Astrocyte of the hippocampus (primary cell): ENCODE measurements at places on chromosomes 5 and 9.

- DNase-seq: no peak
These were observed 29.3 kb upstream of the GNA14 start for GRCh38 chr9:77677397-77677796.

DNA sequence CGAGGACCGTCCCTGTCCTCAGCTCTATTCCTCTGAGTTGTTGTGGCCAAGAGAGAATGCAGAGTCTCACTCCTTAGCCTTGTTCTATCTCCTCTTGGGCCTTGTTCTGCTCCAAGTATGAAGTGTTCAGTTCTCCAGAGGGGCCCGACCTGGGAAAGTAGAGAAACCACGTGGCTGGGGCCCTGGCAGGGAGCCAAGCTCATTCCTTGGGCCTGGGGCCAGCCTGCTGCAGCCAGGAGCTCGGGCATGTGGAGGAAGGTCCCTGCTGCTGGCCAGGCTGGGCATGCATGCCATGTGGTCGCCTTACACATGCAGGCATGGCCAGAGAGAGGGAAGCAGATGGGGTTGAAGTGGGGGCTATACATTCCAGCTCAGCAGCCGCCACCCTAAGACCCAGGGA, 60.7 kb downstream of the COL27A1 start:
- DNase-seq: peak; percentile 92

GRCh38 chr9:13967011-13967410, 346.9 kb downstream of the NFIB start:
- peak; percentile 64 for DNase-seq

DNA sequence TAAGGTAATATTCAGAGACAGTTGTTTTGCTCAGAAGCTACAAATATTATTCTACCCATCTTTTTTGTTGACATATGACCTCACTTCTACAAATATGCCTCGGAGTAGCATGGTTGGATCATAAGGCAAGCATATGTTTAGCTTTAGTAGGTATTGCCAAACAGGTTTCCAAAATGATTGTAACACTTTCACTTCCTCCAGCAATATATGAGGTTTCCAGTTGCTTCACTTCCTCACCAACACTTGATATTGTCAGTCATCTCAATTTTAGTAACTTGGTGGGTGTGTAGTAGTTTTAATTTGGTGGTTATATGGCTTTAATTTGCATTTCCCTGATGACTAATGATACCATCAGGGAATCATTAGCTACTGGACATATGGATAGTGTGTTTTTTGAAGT, 46.7 kb downstream of the TNFSF8 start:
- DNase-seq: no peak

- DNase-seq: no peak
These were observed 98.6 kb upstream of the PIK3R1 start for GRCh38 chr5:68116868-68117411.

DNA sequence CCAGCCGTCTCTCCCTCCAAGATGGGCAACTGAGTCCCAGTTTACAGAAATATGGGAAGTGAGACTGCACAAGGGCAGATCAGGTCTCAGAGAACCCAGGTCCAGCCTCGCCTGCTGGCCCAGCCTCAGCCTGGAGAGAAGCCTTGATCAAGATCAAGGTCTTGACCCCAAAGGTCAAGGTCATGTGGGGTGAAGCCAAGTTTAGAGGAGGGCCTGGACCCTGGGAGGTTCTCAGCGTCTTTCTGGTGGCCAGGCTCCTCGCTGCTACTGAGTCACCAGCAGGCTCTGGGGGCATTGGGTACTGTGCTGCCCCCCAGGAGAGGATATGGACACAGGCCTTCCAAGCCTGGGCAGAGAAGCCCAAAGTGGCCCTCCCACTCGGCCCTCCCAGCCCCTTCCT, 8.8 kb downstream of the IPPK start:
- no peak for DNase-seq

- no peak for DNase-seq
These were observed 87.6 kb downstream of the COL23A1 start for GRCh38 chr5:178502401-178503100.

- DNase-seq: peak; percentile 87
These were observed 200.6 kb upstream of the ZNF618 start for GRCh38 chr9:113675475-113675941.

- no peak for DNase-seq
These were observed 178.0 kb downstream of the NR3C1 start for GRCh38 chr5:143225511-143225910.

DNA sequence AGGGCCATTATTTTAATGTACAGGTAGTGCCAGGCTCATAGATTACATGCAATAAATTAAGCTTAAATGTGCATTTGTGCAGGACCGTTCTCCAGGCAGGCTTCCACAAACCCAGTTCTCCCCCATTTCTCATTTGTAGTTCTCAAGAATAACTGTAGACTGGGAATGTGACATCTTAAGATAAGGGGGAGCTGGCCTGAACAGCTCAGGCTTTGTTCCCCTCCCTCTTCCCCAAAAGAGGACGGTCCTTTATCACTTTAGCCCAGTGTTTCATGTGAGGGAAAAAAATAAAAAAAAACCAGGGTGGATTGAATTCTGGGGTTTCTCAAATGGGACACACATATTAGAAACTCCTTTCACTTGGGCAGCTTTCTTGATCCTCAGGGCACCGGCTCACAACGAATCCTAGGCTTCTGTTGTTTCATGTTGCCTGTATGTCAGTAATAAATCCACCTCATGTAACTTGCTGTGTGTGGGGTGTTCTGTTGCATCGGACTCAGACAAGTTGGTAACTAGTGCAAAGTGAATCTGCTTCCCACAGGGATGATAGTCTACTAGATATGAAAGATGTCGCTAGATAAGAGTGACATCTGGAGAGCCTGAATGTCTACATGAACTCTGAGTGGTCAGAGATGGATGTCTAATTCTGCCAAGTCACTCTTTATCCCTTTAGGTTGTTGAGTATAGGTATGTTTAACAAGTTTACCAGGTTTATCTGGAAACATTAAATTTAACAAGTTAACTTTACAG, 2030.6 kb upstream of the NUDT12 start:
- no peak for DNase-seq

DNA sequence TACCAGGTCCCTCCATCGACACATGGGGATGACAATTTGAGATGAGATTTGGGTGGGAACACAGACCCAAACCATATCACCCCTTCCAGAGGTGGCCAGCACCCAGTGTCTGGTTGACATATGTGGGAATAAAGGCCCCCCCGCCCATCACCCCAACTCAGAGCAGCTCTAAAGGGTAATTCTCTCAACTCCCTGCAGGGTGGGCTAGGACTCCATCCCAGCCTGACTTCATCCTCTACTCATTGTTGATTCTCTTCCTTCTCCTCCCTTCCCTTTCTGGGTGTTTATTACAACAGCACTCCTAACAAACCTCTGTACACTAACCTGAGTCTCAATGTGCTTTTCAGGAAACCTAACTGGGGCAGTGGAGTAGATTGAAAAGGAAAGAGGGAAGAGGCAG, 339.9 kb downstream of the ACTL7B start:
- DNase-seq: no peak

GRCh38 chr9:124297915-124298645, 40.3 kb downstream of the NEK6 start:
- no peak for DNase-seq

DNA sequence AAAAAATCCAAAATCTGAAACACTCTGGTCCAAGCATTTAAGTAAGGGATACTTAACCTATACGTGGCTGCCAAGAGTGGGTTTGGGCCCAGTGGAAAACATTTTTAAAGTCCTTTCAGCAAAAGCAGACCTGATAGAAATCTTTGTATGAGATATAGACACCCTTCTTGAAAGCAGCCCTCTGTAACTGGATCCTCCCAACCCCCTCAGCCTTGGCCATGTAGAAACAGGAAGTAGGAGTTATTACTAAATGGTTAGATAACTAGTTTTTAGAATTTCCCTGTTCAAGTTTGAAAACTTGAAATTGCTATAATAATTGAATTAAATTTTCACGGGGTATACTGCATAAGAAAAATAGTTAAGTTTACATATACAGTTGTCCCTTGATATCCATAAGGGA, 111.3 kb upstream of the PCA3 start:
- DNase-seq: no peak

GRCh38 chr5:50325237-50325832, 115.8 kb downstream of the EMB start:
- DNase-seq: peak; percentile 27

DNA sequence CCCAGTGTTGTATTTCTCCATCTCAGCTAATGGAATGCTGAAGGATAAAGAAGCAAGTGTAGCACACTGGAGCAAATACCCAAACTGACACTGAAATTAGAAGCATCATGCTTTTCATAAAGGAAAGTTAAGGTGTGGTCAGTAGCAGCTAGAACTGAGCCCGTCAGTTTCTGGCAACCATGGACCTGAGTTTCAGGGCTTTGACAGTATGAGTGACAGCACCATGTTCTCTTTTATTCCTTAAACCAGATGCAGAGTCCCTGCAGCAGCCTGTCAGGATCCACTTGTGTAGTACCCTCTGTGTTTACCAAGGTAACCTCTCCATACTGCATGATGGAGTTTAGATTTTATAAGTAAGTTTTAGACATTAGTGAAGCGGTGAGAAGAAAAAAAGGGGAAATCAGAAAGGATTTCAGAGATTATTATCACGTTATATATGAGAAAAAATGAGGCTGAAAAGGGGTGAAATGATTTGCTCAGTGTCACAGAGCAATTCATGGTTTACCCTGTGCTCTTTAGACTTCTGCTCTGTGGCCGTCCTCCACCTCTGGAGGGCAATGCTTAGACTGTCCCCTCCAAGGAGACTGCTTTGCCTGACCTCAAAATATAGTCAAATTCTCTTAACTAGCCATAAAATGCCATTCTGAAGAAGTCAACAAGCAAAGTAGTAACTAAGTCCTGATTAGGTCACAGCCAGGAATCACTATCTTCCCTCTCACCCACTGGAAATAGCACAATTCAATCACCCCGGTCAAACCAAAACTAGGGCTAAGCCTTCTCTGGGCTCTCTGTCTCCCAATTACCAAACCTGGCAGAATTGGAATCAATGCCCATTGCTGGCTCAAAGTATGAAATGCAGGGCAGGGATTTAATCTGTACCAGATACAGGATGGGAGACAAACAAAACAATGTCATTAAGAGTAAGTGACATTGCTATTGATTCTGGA, 10.5 kb upstream of the MYOT start:
- DNase-seq: no peak

DNA sequence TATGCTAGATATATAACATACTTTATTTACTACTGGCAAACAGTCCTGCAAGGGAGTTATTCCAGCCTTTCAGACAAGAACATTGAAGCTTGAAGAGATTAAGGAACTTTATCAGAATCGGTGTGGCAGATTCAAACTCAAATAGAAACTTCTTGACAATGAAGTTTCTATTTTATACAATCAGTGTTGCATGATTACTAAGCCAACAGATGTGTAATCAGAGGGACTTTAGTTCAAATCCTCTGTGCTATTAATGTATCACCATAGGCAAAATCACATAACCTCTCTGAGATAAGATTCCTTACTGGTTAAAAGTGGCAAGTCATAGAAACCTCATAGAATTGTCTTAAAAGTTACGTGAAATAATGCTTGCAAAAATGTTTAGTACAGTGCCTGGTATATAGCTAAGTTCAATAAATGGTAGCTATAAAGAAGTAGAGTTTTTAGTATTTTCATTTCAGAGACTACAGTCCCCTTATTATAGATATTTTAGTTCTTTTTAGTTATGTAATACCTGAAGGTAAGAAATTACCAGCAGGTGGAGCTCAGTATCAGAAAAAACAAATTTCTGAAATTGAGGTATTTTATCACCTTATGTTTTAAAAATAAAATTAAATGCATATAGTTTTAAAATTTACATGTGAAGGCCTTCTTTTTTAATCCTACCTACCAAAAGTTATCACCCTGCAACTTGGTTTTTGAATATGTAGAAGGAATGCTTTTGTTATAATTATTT, 172.1 kb downstream of the FER start:
- DNase-seq: no peak

DNA sequence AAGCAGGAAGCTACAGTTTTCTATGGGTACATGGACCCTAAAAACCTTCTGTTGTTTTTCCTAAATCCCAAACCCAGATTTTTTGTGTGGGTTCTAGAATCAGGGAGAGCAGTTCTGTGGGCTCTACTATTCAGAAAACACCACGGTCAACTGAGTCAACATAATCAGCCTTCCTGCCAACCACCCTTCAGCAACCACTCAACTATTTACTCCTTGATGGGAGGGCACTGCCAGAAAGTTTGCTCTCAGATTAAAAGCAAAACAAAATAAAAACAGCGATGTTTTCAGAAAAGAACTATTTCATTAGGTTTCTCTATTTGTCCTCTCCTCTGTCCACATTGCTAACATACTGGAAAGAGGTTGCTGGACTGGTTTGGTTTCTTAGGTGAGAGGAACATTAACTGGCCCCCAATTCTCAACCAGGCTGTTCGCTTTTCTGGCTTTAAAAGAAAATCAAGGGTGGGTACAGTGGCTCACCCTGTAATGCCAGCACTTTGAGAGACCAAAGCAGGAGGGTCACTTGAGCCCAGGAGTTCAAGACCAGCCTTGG, 72.3 kb downstream of the GCNT1 start:
- DNase-seq: peak; percentile 15

DNA sequence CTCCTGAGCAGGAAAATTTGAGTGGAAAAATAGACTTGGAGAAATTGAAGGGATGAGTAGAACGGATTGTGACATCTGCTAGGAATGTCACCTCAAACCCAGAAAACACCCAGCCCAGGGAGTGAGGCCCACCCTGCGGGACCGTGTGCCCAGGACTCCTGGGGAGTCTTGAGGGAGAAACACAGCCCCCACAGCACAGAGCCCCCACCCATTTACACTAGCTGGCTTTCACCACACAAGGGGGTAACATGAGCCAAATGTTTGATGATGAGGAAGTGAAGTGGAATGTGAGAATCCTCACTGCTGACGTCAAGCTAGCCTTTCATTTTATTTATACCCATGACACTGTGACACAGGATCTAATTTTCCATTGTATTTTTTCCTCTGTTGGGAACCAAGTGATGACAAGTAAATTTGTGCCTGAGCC, 42.8 kb upstream of the PDE8B start:
- peak; percentile 82 for DNase-seq

DNA sequence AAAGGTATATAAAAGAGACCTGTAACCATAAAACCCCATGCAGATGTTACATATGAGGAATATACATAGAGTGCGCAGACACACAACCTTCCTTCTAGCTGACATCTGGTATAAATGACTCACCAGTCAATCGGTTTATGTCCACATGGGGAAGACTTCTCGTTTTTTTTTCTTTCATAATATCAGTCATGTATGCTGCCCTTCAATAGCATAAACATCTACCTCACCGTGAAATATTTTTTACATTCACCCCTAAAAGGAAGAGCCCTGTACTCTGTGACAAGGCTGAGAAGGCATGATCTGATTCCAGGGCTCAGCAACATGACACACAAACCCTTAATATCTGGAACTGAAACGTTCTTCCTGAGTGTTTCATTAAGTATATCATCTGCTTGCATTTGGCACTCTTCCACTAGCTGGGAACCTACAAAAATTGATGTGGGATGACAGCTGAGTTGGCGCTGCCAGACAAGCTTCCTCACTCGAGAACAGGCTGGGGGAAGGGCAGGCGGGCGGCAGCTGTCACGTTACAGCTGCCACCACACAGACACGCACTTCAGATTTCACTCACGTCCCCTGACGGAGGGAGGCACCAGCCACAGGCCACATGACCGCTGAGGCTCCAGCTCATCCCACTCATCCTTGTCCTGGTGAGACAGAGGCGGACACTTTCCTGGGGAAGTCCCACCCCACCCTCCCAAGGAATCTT, 74.2 kb downstream of the SHB start:
- peak; percentile 52 for DNase-seq
